ENCODE measurements at places on chromosomes 11 and 22. TPM values are rescaled to one million over a fixed set of nuclear protein-coding genes. Genes with fewer than 3 reads are reported as not detected.

DNA sequence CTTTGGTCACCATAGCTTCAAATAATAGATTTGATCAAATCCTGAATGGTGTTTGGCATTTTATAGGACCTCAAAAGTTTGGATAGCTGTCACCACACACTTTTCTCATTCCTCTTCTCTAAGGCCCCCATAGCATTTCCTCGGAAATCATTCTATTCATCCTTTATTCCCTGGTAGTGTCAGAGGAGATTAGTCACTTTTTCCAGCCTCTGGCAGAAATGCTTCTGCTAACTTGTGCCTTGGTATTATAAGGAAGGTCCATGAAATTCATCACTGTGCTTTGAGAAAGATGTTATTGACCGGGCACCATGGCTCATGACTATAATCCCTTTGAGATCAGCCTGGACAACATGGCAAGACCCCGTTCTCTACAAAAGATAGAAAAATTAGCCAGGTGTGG, 19.7 kb upstream of the NUP160 start:
- H3K4me1 ChIP-seq = peaks cover 13% of the 10 kb centered on the region
- no peak overlapping the region for H3K27ac ChIP-seq
- DNase-seq = no peak

- no peak for DNase-seq
- no peaks in the 10 kb centered on the region for H3K27me3 ChIP-seq
- no peaks in the 10 kb centered on the region for H3K4me1 ChIP-seq
- H3K4me3 ChIP-seq = no peak overlapping the region
- no peak overlapping the region for H3K27ac ChIP-seq
- no peaks in the 10 kb centered on the region for H3K36me3 ChIP-seq
Measured at GRCh38 chr11:70029861-70030380, 48.2 kb upstream of the ANO1 start.

GRCh38 chr22:24096758-24097115, 84.5 kb upstream of the SUSD2 start:
- no peak overlapping the region for H3K27ac ChIP-seq
- H3K4me3 ChIP-seq = no peak overlapping the region
- DNase-seq = no peak
- no peaks in the 10 kb centered on the region for H3K4me1 ChIP-seq
- H3K36me3 ChIP-seq = no peaks in the 10 kb centered on the region
- H3K27me3 ChIP-seq = no peaks in the 10 kb centered on the region

GRCh38 chr11:61793829-61794204, 1.1 kb downstream of the FEN1 start:
- DNase-seq = no peak
- no peaks in the 10 kb centered on the region for H3K27me3 ChIP-seq
- H3K36me3 ChIP-seq = peaks cover 24% of the 10 kb centered on the region
- H3K27ac ChIP-seq = no peak overlapping the region

DNA sequence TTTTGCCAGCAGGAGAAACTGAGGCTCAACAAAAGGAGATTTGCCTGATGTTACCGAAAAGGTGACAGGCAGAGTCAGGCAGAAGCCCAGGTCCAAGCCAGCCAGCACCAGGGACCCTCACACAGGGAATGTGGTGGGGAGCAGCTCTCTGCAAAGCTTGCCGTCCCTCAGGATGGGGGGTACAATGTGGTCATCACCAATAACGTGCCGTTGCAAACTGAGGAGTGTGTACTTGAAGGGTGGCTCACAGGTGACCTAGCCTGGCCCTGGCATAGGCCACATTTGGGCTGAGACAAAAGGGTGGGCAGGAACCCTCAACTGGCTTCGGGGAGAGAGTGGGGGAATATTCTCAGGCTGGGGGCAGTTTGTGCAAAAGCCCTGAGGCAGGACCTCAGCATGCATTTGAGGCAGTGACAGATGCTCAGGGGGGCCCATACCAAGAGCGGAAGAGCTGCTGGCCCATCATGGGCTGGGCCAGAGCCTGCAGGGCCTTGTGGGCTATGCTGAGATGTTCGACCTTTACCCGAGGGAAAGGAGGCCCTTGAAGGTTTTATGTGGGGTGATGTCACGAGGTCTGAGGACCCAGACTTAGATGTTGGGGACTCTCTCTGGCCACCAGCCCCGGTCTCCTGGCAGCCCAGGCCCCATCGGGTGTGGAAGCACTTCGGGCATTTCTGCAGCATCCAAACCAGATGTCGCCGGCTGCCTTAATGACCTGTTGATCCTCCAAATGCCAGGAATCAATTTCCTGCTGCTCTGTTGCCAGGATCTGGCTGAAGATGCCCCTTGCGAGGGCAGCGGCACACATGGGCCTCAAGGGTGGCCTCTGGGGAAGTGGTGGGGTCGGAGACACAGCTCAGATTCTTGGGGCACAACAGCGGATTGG, 57.4 kb upstream of the SHISAL1 start:
- no peak overlapping the region for H3K4me3 ChIP-seq
- no peak overlapping the region for H3K27ac ChIP-seq
- no peak for DNase-seq
- H3K4me1 ChIP-seq = no peaks in the 10 kb centered on the region
- H3K27me3 ChIP-seq = no peaks in the 10 kb centered on the region

GRCh38 chr11:6362873-6363678, 27.2 kb upstream of the SMPD1 start:
- no peaks in the 10 kb centered on the region for H3K4me1 ChIP-seq
- no peak overlapping the region for H3K4me3 ChIP-seq
- DNase-seq = peak; percentile 41
- H3K36me3 ChIP-seq = no peaks in the 10 kb centered on the region
- H3K27ac ChIP-seq = no peak overlapping the region

DNA sequence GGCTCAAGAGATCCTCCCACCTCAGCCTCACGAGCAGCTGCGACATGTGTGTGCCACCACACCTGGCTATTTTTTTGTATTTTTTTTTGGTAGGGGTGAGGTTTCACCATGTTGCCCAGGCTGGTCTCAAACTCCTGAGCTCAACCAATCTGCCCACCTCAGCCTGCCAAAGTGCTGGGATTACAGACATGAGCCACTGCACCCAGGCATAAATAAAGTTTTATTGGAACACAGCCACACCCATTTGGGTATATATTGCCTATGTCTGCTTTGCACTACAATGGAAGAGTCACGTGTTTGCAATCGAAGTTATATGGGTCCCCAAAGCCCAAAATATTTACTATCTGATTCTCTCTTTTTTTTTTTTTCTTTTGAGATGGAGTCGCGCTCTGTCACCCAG, 1.8 kb upstream of the MS4A15 start:
- H3K36me3 ChIP-seq = no peaks in the 10 kb centered on the region
- no peaks in the 10 kb centered on the region for H3K27me3 ChIP-seq
- H3K4me3 ChIP-seq = no peak overlapping the region
- no peak for DNase-seq

- H3K27ac ChIP-seq = peak overlapping the region; percentile 91
- DNase-seq = no peak
- H3K36me3 ChIP-seq = no peaks in the 10 kb centered on the region
- H3K4me1 ChIP-seq = peaks cover 18% of the 10 kb centered on the region
- no peaks in the 10 kb centered on the region for H3K27me3 ChIP-seq
Measured at GRCh38 chr22:43188829-43189545, 2.1 kb upstream of the TTLL12 start.

DNA sequence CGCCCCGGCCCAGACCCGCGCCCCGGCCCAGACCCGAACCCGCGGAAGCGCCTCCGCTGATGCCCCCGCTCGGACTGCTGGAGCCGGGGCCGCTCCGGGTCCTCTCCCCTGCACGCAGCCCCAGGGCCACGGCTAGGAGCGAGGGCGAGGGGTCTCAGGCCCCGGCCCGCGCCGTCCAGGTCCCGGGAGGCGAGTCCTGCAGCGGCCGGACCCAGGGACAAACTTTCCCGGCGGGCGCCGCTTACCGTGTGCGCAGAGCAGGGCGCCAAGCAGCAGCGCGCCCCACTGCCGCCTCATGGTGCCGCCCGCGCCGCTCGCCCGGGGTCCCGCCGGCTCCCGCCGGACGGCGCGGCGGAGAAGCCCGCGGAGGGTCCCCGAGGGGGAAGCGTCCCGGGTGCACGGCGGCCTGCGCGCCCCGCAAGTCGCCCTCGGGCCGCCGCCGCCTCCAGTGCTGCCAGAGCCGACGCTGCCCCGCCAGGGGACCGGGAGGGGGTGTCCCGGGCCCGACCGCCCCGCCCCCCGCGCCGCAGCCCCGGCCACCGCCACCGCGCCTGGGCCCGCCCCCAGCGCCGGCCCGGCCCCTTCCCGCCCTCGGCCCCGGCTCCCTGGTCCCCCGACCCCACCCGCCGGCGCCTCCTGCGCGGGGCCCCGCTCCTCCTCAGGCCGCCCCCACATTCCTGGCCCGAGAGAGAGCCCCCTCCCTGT, at the start of gene LRP4:
Gene LRP4 (minus strand): TSS at position 468 of the 705 bp plus-strand sequence. CDS start 171 bp downstream, at position 297.
- peaks cover 13% of the 10 kb centered on the region for H3K4me1 ChIP-seq
- H3K27ac ChIP-seq = no peak within 1 kb of the TSS
- H3K36me3 ChIP-seq = no peaks in the 10 kb centered on the region
- H3K4me3 ChIP-seq = peak within 1 kb of the TSS; percentile 53
- peak; percentile 11 for DNase-seq
- peaks cover 8% of the 10 kb centered on the region for H3K27me3 ChIP-seq

- no peak overlapping the region for H3K4me3 ChIP-seq
- DNase-seq = no peak
- H3K4me1 ChIP-seq = peaks cover 40% of the 10 kb centered on the region
Measured at GRCh38 chr11:121483805-121484480, 31.2 kb upstream of the SORL1-AS1 start.

DNA sequence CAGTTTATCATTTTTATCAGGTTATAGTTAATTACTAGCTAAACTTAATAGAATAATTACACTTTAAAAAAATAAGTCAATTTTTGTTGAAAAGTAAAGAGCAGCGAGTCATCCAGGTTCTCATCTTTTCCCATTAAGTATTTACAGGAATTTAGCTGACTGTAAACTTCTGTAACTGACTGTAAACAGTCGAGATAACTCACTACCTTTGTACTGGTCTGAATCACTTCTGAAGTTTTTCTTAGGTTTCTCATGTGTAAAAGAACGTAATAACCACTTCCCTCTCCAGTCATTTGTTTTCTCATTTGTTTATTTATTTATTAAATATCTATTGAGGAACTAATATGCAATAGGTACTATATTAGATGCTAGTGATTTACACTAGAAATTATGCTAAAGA, 270.8 kb downstream of the DYNC2H1 start:
- no peaks in the 10 kb centered on the region for H3K36me3 ChIP-seq
- H3K4me3 ChIP-seq = no peak overlapping the region
- H3K4me1 ChIP-seq = no peaks in the 10 kb centered on the region
- no peak overlapping the region for H3K27ac ChIP-seq
- no peak for DNase-seq

GRCh38 chr11:315051-315481, 1.2 kb downstream of the IFITM1 start:
- peaks cover 30% of the 10 kb centered on the region for H3K4me1 ChIP-seq
- H3K27ac ChIP-seq = peak overlapping the region; percentile 95
- H3K36me3 ChIP-seq = no peaks in the 10 kb centered on the region
- H3K4me3 ChIP-seq = peak overlapping the region; percentile 71
- no peak for DNase-seq

- no peaks in the 10 kb centered on the region for H3K36me3 ChIP-seq
- H3K27ac ChIP-seq = no peak overlapping the region
- no peaks in the 10 kb centered on the region for H3K27me3 ChIP-seq
- no peak overlapping the region for H3K4me3 ChIP-seq
- H3K4me1 ChIP-seq = no peaks in the 10 kb centered on the region
Measured at GRCh38 chr11:69205743-69206612, 50.2 kb downstream of the SMIM38 start.

- H3K4me1 ChIP-seq = no peaks in the 10 kb centered on the region
- H3K4me3 ChIP-seq = no peak overlapping the region
- no peak overlapping the region for H3K27ac ChIP-seq
- no peaks in the 10 kb centered on the region for H3K36me3 ChIP-seq
- DNase-seq = no peak
Measured at GRCh38 chr11:62981743-62982142, 3.0 kb downstream of the SLC22A6 start.

- DNase-seq = no peak
- no peaks in the 10 kb centered on the region for H3K4me1 ChIP-seq
- H3K4me3 ChIP-seq = no peak overlapping the region
- H3K27me3 ChIP-seq = no peaks in the 10 kb centered on the region
Measured at GRCh38 chr11:70407121-70407520, 8.8 kb downstream of the CTTN start.

The SLC25A18 gene
- total RNA-seq = not detected

The C11orf21 gene
- 112 TPM for total RNA-seq

The NTM gene
- not detected for total RNA-seq

The WNT11 gene
- not detected for total RNA-seq

The GALNT18 gene
- not detected for total RNA-seq

The PPP1R14B gene
- 20.9 TPM for total RNA-seq

The RFPL2 gene
- total RNA-seq = 0.51 TPM

The PNPLA5 gene
- total RNA-seq = not detected

The SMIM35 gene
- 0.11 TPM for total RNA-seq

The MN1 gene
- total RNA-seq = 0.16 TPM
